ENCODE measurements at places on chromosomes 5 and 9.

DNA sequence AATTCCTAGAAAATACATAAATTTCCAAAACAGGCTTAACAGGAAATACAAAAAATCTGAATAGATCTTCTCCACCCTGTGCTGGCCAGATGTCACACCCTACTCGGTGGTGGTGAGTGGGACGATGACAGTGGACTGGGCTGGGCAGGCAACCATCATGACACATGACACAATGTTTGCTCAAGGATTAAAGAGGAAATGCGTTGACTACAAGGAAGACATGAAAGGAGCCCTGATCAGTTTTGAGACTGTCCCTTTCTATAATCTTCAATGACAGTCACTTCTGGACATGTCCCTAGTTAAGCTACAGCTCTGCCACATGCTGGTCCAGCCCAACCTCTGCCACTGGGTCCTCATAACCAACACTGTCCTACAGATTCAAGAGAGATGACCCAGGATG is 99.8 kb downstream of the ZDHHC21 start:
- DNase-seq, result no peak

DNA sequence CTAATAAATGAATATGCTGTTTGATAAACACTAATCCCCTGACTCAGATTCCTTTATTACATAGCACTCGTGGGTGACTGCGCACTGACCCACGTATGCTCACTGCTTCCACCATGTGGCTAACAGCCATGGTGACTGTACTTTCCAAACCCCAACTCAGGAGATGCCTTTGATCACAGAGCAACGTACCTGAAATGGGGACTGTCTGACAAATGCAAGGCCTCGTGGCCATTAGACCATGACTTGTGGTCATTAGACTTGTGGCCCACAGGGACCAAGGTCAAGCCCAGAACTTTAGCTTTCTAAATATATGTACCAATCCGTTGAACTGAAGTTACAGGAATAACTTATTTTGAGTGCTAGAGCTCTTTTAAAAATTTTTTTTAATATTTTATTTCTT is 46.6 kb downstream of the CYFIP2 start:
- peak; percentile 33 for DNase-seq

DNA sequence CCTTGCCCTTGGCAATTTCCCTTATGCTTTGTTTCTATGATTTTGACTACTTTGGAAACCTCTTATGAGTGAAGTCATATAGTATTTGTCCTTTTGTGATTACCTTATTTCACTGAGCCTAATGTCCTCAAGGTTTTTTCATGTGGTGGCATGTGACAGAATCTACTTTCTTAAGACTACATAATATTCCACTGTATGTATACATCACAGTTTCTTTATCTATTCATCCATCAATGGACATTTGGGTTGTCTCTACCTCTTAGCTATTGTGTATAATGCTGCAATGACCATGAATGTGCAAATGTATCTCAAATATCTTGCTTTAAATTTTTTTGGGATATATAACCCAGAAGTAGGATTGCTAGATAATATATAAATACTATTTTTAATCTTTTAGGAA is 96.4 kb upstream of the ALDH1A1 start:
- DNase-seq, result no peak

- no peak for DNase-seq
These were observed 201.2 kb downstream of the ADAMTS12 start for GRCh38 chr5:33690374-33691135.

GRCh38 chr5:81826128-81826527 is 75.2 kb upstream of the SSBP2 start:
- no peak for DNase-seq

- DNase-seq, result no peak
These were observed 6.7 kb upstream of the PHF2 start for GRCh38 chr9:93569621-93570174.

DNA sequence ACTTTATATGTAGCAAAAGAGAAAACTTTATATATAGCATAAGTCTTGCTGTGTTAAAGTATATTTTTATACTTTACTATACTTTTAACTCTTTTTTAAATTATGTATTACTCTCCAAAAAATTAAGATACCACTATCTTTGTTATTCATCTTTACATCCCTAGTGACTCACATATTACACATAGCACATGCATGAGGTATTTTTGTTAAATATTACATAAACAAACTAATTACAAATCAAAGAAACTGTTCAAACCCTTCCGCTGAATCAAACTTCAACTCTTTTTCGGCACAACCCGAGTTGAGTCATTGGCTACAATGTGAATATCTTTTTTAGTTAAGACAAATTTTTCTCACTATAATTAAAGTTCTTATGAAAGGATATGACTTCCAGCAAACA is 32.1 kb downstream of the NADK2 start:
- no peak for DNase-seq

DNA sequence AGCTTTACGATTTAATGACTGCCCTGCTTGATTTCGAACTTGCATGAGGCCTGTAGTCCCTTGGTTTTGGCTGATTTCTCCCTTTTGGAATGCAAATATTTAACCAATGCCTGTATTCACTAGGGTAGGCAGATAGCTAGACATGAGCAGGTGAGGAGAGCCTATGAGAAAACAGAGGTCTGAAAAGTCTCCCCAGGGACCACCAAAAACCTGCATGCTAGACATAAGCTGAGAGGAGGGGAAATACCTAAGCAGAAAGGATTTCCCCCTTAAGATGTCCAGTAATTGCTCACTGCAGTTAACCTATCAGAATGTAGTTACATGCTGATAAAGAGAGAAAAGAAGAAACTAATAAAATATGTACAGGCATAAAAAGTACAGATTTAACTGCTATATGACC is 667.4 kb upstream of the SEMA6A start:
- no peak for DNase-seq

DNA sequence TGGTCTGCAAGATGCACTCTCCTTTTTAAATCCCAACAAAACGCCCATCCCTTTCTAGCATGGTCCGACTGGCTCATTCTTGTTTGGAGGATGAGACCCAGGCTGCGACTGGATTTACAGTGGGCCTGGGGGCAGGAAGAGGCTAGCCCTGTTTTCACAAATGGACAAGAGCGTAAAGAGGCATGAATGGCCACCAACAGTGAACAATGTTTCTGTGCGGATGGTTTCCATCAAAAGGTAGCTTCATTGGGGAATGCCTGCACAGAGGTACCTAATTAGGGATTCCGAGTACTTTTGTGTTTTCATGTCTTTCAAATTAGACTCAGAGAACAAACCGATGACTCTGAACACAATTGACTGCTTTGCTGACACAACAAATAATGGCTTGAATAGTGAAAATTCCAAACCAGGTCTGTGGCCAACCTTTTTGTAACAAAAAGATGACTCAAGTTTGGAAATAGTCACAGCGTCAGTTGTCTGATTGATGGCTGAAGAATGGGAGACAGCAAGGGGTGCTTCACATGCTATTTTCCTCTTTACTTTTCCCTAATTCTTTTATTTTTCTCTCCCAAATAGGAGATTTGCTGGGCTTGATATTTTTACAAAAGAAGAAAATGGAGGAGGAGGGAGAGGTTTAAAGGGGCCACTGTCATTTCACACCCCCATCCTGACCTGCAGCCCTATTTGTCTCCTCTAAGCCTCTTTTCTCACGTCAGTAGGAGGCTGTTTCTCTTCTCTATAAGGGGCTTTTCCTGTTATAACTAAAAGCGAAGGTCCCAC is 208.1 kb upstream of the S1PR3 start:
- no peak for DNase-seq

DNA sequence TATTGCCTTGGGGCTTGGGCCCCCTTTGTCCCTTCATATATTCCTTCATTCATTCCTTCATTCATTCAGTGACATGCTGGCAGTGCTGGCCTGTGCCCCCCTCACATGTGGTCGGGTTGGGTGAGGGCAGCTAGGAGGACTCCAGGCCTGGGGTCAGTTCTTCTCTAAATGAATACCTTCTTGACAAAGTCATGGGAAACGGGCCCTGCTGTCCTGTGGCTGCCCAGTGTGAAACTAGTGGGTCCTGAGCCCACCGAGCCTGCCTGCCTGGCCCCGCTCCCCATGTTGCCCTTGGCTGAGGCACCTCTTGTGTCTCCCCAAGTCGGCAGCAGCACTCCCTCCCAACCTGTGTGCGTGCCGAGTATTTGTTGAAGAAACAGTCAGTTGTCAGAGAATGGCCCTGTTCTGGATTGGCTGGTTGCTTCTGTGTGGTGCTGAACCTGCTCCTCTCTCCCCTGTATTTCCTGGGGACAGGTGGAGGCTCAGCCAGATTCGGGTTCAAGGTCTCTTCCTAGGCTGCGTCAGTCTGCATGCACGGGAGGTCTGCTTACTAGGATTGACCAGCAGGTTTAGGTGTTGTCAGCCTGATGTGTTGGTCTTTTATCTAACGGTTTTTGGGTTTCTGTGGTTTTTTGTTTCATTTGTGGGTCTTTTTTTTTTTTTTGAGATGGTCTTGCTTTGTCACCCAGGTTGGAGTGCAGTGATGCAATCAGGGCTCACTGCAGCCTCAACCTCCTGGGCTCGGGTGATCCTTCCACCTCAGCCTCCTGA is 3.0 kb upstream of the CEL start:
- DNase-seq, result no peak

DNA sequence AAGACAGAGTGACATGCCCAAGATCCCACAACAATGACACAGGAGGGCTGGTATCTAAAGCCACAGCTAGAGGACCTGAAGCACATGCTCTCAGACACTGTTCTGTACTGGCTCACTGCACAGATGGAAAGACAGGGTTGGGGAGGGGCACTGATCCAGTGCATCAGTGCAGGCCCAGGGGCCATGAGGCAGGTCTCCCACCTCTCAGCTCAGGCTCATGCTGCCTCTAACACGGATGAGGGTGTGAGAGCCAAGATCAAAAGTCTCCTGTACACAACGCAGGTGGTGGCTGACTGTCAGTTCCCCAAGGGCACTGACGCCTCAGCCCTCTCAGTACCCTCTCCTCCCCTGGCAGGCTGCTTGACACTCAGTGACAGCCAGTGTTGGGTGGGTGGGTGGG is 10.9 kb downstream of the RAPGEF1 start:
- no peak for DNase-seq

DNA sequence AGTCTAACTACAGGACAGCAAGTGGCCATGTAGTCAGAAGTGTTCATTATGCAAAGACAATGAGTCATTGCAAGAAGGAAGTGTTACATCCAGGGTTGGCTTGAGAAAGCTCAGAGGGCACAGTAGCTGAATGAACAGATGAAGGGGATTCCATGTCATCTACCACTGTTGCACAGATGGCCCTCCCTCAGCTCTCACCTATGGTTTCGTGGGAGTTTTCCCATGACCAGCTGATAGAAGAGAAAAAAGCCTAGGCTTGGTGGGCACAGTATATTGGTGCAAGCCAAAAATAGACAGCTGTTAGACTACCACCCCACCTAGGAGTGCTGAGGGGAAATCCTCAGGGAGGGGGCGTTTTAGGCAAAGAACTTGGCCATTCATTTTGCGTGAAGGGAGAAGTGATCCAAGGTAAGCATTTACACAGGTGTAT is 217.0 kb downstream of the DMRT2 start:
- DNase-seq, result no peak

Data from WTC11 (cell line).